CD8-positive, alpha-beta memory T cell (primary cell): ENCODE measurements at places on chromosomes 6 and 20.

DNA sequence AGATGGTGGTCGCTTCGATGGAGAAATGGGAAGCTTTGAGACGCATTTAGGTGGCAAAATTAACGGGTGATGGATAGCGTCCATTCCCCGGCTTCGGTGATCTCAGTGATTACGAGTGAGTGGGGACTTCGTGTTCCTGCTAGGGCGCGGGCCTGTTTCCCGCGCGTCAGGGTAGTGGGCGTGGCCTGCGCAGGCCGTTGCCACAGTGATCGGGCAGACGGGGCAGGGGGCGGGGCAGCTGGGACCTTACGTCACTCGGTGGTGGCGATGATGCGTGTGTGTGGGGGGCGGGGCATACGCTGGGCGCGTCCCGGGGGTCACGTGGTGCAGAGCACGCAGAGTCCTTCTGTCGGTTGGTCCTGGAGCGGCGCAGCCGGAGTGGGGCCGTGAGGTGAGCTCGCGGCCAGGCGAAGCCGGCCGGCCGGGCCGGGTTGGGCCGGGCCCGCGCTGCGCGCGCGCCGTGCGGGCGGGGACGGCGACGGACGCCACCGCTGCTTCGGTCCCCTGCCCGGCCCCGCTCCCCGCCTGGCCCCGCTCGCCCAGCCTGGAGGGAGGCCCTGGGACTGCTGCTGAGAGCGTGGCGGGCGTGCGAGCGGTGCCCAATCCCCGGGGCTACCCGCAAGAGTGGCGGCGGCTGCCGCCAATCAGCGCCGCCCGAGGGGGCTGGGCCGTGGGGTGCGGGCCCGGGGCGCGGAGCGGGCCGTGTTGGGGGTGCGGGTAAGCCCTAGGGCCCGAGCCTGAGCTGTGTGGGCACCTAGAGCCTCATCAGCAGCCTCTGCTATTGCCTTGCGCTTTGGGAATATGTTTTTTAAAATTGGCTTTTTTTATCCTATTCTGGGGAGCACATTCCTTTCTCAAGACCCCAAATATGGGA, at the start of gene PHF20:
Gene PHF20, plus strand, starts transcription at position 327 of the 874 bp plus-strand sequence. CDS start 29,508 bp downstream, outside the sequence.
- peak; percentile 99 for DNase-seq

GRCh38 chr6:169807699-169808607, 56.5 kb downstream of the ERMARD start:
- DNase-seq, result no peak

- DNase-seq, result no peak
These were observed 391.8 kb upstream of the MMS22L start for GRCh38 chr6:97674802-97675201.

DNA sequence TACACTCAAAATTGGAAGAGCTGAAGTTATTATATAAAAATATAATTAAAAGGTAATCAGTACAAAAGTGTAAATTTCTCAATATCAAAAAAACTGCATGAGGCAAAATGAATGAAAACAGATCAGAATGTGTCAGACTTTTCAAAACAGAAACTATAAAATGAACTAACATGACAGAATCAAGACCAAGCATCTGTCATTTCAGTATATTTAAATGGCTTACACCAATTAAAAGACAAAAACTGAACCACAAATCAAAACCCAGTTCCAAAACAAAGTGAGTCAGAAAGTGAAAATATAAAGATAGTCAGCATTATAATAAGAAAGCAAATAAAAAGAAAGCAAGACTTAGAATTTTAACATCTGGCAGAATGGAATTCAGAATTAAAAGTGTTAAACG, 289.7 kb downstream of the UBE3D start:
- DNase-seq, result no peak

DNA sequence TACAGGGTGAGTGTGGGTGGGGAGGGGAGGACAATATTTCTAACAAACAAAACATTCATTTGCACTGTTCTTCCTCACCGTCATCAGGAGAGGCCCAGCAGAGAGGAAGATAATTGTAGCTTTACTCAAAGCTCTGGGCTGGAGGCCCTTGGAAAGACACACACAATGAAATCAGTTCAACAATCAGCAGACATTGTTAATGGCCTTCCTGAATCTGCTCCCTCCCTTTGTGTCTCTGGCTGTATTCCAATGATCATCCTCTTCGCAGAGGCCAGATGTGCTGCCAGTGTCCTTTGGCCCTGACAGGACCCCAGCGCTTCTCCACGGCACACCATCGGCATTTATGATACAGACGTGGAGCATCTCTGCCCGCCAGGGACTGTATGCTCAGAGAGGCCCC, 44.6 kb upstream of the LRFN2 start:
- DNase-seq, result no peak
